ENCODE measurements at places on chromosomes 6 and 20.
A peak's percentile ranks its signal among the peaks of the same experiment; 100 is the strongest.

GRCh38 chr20:8369311-8369710 lies 237.2 kb downstream of the PLCB1 start:
- no peak for DNase-seq

- peak; percentile 8 for DNase-seq
Observed at GRCh38 chr6:110039981-110040383, 61.9 kb downstream of the GPR6 start.

DNA sequence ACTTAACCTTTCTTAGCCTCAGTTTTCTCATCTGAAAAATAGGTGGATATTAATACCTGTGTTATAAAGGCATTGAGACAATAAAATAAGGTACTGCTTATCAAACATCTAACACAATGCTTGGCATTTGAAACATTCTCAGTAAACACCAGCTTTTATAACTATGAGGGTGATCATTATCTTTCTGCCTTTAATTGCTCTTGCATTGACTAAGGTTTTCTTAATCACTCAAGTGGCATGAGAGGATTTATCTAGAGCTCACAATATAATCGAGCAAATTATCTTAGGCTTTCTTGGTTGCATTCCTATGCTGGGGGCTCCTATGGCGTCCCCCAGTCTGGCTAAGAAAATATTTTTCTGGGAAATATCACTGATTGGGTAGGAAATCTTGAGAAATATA lies 716.4 kb upstream of the MARCKS start:
- DNase-seq = no peak

DNA sequence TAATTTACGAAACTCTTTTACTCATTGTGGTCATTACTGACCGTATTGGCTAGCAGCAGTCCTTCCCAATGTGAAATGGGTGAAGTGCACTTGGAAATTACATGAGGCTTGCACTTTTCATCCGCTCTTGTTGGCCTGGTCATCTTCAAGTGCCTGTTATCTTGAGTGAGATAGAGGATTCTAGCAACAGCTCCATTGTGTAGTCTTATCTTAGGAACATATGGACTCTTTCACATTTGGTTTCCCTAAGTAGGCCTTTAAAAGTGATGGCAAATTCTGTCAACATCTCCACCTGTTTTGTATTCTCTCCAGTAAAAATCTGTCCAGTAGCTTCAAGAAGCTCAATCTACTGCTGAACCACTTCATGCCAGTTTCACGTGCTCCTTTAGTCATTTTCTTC lies 114.8 kb upstream of the MARCKS start:
- DNase-seq = no peak

GRCh38 chr20:21607971-21608725 lies 94.3 kb upstream of the NKX2-2 start:
- DNase-seq = no peak

- DNase-seq = no peak
Observed at GRCh38 chr6:125812394-125813292, 21.9 kb downstream of the NCOA7 start.

- DNase-seq = no peak
Observed at GRCh38 chr6:29558439-29559079, 973 bp downstream of the UBD start.

DNA sequence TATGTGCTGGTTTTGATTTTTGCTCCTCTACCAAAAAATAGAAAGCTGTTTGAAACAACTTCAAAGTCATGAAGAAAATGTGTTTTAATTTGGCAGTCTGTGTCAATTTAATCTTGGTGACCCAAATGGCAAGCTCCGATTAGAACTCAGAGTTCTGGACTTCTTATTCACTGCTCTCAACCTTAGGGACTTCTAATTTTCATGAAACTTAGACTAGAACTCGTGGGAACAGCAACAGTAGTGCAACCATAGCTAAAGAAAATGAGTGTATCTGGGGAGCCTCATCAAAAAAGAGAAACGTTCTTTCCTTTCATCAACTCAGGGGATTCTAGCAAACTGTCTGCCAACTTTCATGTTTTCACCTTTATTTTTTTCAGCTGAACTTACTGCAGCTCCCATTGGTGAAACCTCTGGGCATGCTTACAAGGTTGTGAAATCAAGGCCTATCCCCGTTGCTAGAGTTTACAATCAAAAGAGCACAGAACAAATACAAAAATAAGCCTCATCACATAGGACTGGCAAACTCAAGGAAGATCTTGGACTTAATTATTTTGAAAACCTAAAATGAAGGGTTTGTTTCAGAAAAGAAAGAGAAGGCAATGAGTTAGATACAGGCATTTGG lies 114.0 kb upstream of the HSF2 start:
- DNase-seq = no peak

GRCh38 chr20:63980317-63980805 lies 571 bp upstream of the PRPF6 start:
- no peak for DNase-seq

DNA sequence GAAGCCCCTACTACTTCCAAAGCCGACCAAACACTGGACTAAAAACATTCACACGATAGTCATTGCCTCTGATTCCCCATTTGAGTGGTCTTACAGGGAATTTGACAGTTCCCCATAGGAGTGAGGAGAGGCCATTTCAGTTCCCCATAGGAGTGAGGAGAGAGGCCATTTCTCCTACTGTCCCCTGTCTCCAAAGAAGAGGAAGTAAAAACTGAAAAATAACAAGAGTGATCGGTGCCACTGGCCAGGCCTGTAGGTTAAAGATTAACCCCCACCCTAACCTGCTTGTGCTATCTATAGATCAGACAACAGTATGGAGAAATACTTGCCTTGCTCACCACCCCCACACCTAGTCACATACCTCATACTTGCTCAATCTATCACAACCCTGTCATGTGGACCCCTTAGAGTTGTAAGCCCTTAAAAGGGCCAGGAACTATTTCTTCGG lies 204.0 kb upstream of the MOCS1 start:
- DNase-seq = no peak
